Chondrocyte (in vitro differentiated cells): ENCODE measurements at places on chromosomes 7 and 10.

DNA sequence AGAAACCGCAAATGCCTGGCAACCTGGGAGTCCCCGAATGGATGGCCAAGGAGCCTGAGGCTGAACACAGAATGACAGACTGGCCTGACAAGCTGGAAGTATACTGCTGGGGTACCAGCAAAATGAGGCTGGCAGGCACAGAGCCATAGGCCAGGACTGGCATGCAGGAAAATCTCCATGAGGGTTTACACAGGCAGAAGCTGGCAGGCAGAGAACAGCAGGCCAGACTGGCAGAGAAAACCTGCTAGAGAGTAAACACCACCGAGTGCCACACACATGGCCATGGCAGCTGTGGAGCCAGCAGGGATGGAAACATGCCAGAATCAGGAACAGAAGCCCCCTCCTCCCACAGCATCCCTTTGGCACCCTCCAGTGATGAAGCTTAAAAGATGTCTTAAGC is 63.4 kb downstream of the CRPPA start:
- DNase-seq, result no peak

GRCh38 chr10:124468624-124469023 is 7.0 kb downstream of the LHPP start:
- DNase-seq, result no peak

DNA sequence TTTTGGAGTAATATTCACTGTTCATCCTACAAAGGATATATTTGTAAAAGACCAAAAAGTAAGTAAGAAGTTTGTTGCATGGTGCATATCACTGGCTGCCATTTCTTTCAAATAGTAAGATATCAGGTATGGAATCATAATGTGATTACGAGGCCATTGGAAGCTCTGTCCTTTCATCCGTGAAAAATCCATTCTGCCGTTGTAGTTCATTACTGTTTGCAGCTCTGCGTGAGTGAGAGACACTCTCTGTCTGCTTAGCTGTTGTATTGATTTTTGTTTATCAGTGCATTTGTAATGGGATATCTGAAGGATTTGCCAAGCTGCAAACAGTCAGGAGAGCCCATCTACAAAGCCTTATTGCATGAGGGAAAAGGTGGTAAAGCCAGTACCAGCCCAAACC is 44.1 kb upstream of the SLC39A12 start:
- no peak for DNase-seq

DNA sequence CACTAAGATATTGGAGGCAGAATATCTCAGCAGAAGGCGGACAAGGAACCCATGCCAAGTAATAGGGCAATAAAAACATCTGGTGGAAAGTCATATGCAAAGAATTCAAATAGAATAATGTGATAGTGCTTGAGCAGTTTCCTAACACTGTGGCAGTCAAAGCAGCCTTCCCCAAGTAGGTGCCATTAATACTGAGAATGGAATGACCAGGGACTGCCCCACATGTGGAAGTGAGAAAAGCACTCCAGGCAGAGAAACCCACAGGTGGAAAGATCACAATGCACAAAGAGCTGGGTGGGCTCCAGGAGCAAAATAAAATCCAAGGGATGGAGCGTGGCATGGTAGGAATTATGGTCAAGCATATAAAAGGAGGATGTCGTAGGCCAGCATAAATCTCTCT is 64.4 kb upstream of the NME8 start:
- DNase-seq, result no peak

GRCh38 chr7:99383791-99384370 is 9.4 kb downstream of the ARPC1B start:
- DNase-seq, result no peak

- DNase-seq, result no peak
Observed at GRCh38 chr10:126225672-126226008, 162.6 kb downstream of the ADAM12 start.

GRCh38 chr7:75771224-75771623 is 787 bp downstream of the CCL26 start:
- DNase-seq, result no peak

GRCh38 chr7:155791836-155792235 is 20.4 kb downstream of the SHH start:
- no peak for DNase-seq

- DNase-seq, result no peak
Observed at GRCh38 chr7:46658281-46658680, 737.2 kb upstream of the IGFBP3 start.

DNA sequence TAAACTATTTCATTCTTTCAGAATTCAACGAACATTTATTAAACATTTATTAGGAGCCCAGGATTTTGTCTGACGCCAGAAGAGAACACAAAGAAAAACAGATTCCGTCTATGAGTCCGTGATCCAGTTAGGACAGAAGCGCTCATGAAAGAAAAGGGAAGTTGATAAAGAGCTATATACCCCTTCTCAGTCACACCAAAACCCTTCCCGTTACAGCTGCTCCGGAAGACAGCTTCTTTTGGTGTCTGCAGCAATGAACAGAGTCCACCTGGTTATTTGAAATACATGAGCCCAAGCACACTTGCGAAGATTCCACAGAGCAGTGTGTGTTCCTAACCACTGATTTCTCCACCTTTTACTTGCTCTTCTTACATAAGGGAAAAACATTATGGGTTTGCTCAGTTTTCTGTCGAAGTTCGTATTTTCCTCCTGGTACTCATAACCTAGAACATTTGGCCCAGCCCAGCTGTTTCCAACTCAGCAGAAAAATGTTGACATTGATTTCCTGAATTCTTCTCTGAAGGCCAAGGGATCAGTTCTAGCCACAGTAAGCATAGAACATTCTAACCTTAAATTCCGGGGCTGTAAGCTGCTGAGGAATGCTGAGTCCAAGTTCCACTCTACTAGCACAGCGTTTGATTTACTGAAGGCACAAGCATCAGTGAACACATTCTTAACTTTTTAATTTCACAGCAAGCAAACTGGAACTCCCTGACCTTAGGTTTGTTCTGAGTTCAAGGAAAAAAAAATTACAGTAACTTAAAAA is 206.5 kb downstream of the SORCS1 start:
- DNase-seq, result no peak

DNA sequence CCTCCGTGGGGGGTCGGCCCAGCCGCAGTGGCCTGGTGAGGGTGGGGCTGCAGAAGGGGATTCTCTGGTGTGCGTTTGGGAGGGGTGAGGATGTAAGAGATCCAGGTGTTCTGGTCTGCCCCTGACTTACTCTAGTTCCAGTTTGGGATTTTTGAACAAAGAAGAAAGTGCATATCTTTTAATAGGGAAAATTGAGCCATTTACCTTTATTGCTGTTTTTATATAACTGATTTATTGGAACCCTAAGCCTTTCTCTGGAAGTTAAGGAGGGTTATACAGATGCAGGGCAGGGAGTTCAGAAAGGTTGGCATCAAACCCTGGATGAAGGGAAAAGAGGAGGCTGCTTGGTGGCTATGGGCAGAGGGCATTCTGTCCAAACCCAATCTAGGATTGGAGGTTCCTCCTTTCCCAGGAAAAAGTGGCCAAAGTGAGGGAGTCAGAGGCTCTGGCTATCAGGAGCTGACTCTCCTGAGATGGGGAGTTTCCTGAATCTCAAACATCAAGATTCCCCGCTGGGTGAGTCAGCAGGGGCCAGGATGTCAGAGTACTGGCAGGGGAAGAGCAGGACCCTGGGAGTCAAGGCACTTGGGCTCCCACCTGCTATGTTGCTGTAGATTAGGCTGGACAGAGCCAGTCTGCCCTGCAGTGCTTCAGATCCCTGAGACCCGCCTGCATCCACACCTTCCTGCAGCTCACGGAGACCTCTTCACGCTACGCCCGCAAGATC is 67.5 kb downstream of the CLIP2 start:
- no peak for DNase-seq

GRCh38 chr10:132613566-132614348 is 76.2 kb downstream of the INPP5A start:
- peak; percentile 68 for DNase-seq

GRCh38 chr10:99433378-99434020 is 3.1 kb upstream of the GOT1 start:
- no peak for DNase-seq

- DNase-seq, result peak; percentile 72
Observed at GRCh38 chr10:43230909-43231522, 35.8 kb downstream of the RASGEF1A start.

- no peak for DNase-seq
Observed at GRCh38 chr7:44396931-44397545, 71.6 kb upstream of the CAMK2B start.

GRCh38 chr10:125085258-125086054 is 74.9 kb downstream of the CTBP2 start:
- no peak for DNase-seq

DNA sequence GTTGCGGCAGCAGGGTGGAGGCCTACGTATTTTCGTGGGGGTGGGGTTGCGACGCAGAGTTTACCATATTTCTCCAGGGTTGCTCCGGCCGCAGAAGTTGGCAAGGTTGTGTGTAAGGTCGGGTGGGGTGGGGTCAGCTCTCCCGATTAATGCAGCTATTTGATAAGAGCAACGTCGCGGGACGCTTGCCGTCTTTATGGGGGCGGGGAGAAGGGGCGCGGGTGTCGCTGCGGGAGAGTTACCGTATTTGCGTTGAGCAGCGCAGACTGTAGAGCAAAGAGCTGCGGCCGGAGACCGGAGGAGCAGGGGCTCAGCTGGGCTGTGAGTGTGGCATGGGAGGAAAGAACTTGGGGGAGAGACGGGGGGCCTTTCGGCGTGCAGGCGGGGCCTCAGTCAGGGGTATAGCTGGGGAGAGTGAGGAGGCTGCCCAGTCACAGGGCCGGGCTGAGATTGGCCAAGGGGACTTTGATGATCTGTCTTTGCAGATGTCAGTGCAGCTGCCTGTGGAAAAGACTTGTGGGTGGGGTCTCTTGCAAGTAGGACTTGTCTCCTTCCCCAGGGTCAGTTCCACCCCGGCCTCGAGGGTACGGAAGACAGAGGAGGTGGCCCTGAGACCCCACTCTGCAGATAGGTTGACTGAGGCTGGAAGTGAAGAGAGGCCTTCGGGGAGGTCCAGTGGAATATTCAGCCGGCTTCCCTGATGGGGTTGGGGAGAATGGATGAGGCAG is 26.6 kb downstream of the ZNF775 start:
- peak; percentile 75 for DNase-seq

DNA sequence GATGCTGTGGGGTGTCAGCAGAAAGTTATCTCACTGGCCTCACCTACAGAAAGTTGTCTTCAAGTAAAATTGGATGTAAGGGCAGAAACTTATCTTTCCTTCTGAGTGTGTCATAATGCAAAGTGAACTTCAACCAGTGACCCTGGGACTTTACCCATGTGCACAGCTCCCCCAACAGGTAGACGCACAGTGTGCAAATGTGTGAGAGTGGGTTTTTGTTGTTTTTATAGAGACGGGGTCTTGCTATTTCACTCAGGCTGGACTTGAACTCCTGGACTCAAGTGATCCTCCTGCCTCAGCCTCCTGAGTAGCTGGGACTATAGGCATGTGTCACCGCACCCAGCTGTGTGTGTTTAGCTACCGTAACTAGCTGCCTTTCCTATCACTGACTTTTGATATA is 6.4 kb upstream of the KAZALD1 start:
- no peak for DNase-seq

DNA sequence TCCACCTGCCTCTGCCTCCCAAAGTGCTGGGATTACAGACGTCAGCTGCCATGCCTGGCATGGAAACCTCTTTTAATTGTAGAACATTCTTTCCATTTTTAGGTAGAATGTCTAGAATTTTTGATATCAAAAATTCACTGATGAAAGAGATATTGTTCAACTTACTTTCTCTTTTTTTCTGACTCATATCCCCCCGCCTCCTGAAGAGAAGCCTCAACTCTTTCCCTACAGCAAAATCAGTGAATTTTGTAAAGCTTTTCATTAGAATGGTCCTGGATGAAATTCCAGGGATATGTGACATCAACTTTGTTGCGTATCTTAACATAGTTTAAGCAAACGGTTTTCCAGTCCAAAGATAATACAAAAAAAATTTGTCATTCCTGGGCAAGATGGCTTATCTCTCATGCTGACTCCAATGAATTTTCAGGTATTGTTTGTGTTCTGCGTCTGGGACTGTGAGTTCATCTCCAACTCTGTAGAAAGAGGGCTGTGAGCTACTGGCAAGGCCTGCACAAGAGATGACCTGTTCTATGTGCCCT is 256.8 kb downstream of the BMPER start:
- DNase-seq, result no peak

GRCh38 chr7:100808354-100808875 is 18.9 kb downstream of the EPHB4 start:
- no peak for DNase-seq

DNA sequence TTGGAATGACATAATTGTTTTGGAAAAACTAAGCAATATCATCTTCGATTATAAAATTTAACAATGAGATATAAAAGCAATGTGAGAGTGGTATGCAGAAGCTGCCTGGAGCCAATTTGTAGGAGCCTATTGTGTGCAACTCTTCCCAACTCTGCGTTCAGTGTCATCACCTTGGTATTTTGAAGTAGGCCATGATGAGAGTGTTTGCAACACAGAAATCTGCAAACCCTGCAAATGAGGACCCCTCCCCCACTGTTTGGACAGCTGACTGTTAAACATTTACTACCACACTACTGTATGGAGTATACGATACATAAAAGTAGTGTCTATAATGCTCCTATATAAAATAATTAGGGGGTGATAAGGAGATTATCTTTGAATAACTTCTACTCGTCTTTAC is 531.3 kb downstream of the ATRNL1 start:
- no peak for DNase-seq

DNA sequence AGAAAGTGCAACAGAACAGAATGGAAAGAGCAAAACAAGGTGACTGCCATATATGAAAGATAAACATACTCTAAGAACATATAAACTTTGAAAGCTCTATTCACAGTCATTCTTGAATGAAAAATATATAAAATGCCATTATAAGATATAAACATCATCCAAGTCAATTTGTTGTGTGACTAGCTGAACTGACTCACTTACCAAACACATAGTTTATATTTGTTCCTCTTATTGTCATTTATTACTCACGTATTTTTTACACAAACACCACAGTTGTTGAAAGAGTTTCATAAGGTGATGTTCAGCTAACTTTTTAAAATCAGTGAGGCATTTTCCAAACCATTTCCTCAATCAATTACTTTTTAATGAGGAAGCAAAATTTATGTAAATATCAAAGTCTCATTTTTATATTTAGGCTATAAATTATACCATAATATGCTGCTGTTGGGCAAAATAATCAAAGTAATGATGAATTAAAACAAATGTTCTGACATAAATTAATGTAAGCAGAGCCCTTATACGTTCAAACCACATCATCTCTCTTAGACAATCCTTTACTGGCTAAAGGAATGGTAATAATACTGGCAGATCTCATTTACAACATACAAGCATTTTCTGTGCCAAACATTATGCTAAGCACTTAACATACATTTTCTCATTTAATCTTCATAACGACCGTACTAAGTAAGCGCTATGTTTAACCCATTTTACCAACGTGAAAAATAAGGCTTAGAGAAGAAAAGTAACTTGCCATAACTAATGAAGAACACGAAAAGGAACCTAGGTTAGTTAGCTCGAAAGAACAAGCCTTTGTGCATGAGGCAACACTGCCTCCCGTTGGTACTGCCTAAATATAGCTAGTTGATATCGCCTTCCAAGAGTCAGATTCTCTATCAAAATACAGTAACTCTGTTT is 7.3 kb downstream of the LRRN3 start:
- DNase-seq, result no peak

- DNase-seq, result no peak
Observed at GRCh38 chr7:13155188-13155587, 467.8 kb downstream of the ARL4A start.
